ENCODE measurements at places on chromosomes 6 and 20.

GRCh38 chr20:49887251-49888211, 27.8 kb downstream of the SPATA2 start:
- no peak for DNase-seq

- DNase-seq, result no peak
Observed at GRCh38 chr6:158654498-158654897, 4.6 kb downstream of the SYTL3 start.

DNA sequence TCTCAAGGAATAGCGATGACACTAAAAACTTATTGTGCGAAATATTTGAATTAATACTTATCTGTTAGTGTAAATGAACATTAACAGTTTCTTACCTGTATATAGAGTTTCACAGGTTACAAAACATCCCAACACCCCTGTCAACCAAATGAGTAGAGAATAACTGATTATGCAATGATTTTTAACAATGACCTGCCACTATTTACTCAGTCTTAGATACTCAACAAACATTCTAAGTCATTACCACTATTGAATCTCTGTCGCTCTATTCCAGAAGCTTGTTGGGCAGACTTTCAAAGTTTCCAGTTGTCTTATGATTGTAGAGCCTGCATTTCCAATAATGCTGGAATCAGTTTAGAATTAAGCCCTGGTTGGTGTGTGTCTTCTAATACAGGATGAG, 85.5 kb downstream of the RNF182 start:
- DNase-seq, result peak; percentile 38

GRCh38 chr6:136307351-136307750, 17.7 kb upstream of the BCLAF1 start:
- no peak for DNase-seq

GRCh38 chr20:62738025-62738881, 29.6 kb downstream of the NTSR1 start:
- no peak for DNase-seq

GRCh38 chr20:22285555-22285954, 298.8 kb downstream of the FOXA2 start:
- DNase-seq, result no peak

- peak; percentile 57 for DNase-seq
Observed at GRCh38 chr20:35600993-35601973, 14.3 kb upstream of the SPAG4 start.

DNA sequence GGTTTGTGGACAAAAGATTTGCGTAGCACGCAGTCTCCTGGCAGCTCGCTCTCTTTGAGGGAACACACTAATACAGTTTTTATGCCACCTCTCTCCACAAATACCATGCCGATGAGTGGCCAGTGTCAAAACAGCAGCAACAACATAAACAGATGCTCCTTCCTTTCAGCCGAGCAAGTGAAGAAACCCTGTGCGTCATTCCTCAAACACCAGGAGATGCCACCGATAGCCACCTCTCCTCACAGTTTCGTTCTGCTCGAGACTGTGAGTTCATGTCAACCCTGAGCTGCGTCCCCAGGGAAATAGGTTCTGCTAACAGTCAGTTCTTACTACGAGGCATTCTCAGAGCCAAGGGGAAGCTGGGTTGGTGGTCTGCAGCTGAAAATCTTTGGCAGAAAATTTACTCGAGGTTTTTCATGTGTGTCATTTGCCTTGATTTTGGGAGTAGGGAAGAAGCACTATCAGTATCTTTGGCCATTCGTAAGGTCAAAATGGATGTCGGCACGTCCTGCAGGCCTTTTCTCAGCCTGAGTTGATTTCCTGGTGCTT, 59.9 kb downstream of the EYA2 start:
- DNase-seq, result no peak

GRCh38 chr20:11379257-11380011, 538.3 kb upstream of the BTBD3 start:
- DNase-seq, result no peak

DNA sequence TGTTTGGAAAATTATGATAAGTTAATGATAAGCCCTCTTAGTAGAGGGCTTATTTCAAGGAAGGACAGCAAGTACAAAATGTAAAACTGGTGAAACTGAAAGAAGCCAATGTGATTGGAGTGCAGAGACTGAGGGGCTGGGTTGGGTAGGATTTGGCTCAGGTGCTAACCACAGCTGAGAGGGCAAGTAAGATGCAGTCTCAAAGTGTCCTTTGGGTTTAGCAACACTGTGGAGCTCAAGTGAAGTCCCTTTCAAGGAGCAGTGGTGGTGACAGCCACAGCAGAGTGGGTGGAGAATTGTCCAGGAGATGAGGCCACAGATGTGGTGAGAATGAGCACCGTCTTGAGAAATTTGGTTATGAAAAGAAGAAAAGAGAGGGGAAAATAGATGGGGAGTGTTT, 181.4 kb downstream of the AKAP7 start:
- no peak for DNase-seq

- no peak for DNase-seq
Observed at GRCh38 chr20:32891926-32892660, 33.4 kb downstream of the EFCAB8 start.

- no peak for DNase-seq
Observed at GRCh38 chr6:111461860-111462259, 21.2 kb downstream of the REV3L start.

DNA sequence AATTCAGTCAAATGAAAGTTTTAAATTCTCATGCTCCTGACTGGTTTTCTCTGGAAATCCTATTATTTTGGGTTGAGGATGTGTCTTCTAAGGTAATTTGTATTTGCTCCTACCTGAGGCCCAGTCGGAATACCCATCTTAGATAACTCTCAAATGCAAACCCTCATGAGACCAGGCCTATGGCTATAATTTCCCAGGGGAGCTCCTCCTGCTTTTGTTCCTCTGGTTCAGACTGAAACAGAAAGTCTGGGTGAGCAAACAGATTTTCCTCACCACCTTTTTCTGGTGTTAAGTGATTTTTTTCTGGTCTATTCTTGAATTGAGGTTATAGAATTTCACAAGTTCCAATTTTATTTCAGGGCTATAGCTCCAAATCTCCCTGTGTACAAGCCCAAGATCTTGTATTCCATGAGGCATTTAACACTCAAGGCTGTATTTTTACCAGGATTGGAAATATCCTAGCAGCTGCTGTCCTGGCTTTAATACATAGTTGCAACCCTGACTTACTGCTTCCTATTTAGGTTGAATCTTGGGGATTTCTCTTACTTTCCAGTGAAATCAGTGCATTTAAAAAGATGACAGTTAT, 169.1 kb upstream of the PTCHD4 start:
- no peak for DNase-seq

GRCh38 chr6:28600245-28600644, 74.6 kb downstream of the GPX5 start:
- no peak for DNase-seq

- DNase-seq, result no peak
Observed at GRCh38 chr6:143097224-143097795, 36.6 kb downstream of the AIG1 start.

DNA sequence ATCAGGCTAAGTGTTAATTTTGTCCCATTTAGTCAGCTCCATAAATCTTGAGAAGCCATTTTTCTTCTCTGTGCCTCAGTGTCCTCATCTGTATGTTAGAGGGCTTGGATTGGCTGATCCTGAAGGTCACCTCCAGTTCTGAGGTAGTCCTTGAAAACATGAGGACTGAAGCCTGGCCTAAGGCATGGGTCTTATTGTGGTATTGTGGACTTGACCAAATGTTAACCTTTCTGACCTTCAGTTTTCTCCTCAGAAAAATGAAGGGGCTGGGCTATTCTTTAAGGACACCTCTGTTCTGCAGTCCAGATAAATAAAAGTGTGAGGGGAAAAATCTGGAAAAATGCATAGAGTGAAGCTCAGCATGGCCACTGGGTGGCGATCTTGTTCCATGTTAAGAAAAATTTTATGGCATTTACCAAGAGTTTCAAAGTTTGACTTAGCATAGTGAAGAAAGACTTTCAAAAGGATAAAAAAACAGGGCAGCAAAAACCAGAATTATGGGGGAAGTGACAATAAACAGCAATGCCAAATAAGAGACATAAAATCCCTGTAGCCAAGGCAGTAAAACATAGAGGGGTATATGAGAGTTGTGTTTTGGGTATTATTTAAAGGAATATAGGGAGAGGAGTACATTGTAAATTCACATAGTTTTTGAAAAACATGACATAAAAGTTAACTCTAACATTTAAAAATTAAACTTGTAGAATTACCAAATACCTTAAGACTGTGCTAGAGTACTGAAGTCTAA, 13.2 kb upstream of the TFB1M start:
- DNase-seq, result peak; percentile 80

- no peak for DNase-seq
Observed at GRCh38 chr20:62899633-62900051, 26.7 kb downstream of the DIDO1 start.

DNA sequence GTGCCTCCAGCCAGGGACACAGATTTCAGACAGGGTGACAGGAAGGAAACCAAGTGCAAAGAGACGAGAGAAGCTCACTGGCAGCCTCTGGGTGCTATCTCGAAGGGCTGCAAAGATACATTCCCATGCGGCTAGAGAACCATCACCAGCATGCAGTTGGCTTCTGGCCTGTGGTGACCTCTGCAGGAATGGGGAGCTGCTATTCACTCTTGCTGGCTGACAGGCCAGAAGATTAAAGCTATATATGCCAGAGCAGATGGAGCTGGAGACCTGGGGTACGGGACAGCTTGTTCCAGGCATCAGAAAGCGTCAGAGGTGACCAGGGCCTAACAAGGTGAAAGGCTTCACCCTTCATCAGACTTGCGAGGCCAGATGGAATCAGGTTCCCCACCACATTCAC, 20.0 kb downstream of the MAP1LC3A start:
- DNase-seq, result no peak

DNA sequence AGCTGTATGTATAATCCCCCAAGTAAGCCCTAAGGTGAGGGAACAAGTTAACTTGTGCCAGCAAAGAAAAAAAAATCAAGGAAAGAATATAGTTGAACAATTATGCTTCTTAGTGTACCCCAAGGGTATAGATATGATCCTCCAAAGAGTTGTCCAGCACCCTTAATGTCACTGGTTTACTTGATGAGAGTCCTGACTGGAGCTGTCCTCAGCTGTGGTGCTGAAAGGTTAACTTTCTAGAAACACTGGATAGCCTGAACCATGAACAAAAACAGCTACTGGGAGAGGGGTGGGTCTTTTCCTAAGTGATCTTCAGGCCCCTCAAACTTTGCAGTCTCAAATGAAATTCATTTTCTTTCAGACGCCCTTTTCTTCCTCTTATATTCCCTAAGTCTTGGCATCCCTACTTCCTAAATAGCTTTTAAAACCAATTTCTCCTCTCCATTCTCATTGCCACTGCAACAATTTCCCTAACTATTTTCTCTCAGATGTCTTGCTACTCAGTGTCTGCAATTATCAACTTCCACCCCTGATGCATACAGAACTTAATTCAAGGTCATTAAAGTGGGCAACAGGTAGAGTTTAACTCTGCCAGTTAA, 83.5 kb upstream of the PROKR2 start:
- DNase-seq, result no peak

DNA sequence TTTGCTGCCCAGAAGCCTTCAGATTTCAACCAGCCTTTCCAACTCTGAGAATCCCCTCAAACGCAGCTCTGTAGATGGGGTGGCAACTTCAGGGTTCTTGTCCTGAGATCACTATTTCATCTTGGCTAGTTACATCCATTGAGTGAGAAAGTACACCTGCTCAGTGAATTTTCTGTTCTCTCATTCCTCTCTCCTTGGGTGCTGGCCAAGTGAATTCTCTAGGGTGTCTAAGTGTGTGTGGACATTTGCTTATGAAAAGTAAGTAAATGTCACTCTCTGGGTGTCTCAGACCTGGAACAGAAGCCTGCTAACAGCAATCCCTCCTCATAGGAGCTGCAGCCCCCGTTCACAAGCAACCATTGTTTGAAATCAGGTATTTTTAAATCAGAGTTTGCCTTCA, 3.8 kb downstream of the RIN2 start:
- DNase-seq, result no peak

DNA sequence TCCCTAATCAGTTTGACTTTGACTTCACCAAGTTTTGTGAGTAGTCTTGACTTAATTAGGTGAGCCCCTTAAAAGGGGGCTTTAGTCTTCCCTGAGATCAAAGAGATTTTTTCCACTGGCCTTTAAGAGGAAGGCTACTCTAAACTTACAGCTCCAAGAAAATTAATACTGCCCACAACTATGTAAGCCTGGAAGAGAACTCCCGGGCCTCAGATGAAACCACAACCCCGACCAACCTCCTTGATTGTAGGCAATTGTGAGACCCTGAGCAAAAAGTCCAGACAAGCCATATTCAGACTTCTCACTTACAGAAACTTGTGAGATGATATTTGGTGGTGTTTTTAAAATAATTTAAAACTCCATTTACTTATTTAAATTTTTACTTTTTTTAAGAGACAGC, 18.1 kb downstream of the SNX3 start:
- DNase-seq, result no peak

DNA sequence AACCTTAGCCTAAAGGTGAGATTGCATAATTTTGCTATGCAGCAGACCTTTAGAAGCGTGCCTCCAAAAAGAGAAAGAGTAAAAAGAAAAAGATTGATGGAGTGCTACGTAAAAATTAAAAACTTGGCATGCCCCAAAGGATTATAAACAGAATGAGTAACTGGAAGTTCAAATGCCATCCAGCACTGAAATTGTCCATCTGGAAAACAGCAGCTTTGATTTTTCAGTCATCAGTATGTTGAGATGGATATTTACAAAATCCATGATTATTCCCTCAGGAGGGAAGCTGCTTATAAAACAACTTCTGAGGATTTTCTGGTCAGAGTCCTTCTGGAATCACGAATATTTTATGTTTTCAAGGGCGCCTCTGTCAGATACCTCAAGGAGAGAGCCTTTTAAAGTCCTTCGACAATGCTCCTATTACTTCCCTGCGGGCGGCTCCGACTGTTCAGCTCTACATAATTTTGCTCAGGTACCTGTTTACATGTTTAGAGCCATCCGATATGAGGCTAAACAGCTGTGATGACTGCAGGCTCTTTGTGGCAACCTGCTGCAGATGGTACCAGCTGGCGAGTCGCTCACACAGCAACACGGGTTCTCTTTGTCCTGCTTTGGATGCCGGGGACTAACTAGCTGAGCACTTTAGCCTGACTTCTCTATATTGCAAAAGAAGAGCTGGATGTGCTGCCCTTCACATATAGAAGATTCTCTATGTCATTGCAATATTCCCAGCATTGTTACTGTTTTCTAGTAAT, 83.3 kb downstream of the RCAN2 start:
- DNase-seq, result no peak

GRCh38 chr6:160077024-160077423, 44.6 kb upstream of the SLC22A1 start:
- no peak for DNase-seq

DNA sequence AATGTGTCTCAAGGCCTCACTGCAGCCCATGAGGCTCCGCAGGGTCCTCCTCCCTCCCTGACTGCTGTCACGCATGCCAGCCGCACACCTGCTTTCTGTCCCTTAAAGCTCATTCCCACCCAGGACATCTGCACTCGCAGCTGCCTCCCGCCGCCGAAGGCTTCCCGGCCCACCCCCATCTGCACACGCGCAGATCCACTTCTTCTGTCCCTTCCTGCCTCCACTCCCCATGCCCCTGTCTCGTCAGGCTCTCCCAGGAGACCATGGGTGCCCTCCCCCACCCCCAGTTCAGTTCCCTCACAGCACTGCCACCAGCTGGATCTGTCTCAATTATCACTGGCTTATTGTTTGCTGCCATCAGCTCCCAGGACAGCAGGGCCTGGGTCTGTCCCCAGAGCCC, 63.0 kb downstream of the RIPOR3 start:
- DNase-seq, result no peak

GRCh38 chr6:166722785-166723184, 95.7 kb upstream of the RPS6KA2 start:
- DNase-seq, result no peak

Data from NCI-H748 treated with DMSO at 0.1 percent for 48 hours (cell line).